Activated CD4-positive, alpha-beta memory T cell treated with anti-CD3 and anti-CD28 coated beads for 36 hours (primary cell): ENCODE measurements at places on chromosomes 3 and 15.

DNA sequence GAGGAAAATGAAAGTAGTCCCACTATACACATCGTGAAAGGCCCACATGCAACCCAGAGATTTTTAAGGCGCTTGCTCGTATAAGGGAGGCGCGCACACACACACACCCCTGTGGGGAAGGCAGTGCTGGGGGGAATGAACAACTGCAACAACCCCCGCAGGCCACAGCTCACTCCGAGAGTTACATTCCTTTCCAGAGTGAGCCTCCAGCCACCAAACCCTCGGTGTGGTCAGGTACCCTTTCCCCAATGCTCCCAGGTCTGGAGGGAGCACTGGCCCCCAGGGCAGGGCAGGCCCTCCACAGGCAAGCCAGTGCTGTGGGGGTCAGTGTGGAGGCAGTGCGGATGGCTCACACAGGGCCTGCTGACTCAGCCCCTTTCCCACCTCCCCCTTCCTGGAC lies 115.6 kb downstream of the OCA2 start:
- DNase-seq = no peak

DNA sequence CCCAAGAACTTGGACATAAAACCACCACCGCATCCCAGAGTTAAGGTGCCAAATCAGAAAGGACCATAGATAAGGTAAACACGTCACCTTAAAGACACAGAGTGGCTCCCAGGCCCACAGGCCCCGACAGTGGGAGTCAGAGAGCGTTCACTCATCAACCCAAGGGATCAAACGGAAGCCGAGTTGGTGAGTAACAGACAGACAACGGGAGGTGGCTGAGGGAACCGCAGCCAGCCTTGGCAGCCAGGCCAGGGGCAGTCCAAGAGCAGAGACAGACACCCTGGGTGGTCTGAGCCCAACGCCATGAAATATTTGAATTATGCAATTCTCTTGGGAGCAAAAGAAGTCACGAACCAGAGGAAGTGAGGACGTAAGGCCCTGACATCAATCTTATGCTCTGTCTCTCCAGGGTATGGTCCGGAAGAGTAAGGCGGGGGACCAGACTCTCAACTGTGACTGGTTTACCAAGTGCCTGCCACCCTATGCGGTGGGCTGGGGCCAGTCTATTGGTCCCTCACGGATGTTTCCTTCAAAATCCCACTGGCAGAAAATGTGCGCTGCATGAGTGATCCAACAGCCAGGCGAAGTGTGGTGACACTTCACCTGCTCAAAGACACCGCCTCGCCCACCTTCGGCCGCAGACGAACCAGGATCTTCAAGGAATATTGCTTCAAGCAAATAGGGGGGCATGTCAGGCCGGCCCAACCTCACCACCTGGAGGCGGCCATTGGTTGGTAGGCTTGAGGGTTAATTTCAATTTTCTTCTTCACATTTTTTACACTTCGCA lies 34.3 kb downstream of the TMEM44 start:
- DNase-seq = no peak

- DNase-seq = no peak
Observed at GRCh38 chr15:82047453-82048400, 1.9 kb upstream of the MEX3B start.

DNA sequence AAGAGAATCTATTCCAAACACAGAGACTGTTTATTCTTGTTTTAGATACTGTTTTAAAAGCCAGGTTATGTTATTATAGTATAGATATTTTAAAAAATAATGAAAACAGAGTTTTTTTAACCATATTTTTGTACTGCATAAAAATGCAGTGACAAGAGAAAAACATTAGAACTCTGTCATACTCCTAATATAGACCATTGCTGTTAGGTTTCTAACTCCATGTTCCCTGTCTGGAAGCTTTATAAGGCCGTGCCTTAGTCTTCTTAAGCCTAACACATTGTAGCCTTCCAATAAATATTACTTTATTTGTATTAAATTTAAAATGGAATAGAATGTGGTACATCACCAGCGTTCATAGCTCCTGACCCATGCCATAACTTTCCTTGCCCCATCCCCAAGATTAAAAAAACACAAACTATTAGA lies 53.2 kb downstream of the MBNL1 start:
- no peak for DNase-seq
